ENCODE measurements at places on chromosomes 4 and X.

- no peak for DNase-seq
These were observed 36.7 kb downstream of the DIAPH2 start for GRCh38 chrX:96721354-96721753.

- no peak for DNase-seq
These were observed 33.9 kb downstream of the NAA11 start for GRCh38 chr4:79292008-79292407.

- no peak for DNase-seq
These were observed 15.6 kb downstream of the XAGE3 start for GRCh38 chrX:52852110-52852860.

DNA sequence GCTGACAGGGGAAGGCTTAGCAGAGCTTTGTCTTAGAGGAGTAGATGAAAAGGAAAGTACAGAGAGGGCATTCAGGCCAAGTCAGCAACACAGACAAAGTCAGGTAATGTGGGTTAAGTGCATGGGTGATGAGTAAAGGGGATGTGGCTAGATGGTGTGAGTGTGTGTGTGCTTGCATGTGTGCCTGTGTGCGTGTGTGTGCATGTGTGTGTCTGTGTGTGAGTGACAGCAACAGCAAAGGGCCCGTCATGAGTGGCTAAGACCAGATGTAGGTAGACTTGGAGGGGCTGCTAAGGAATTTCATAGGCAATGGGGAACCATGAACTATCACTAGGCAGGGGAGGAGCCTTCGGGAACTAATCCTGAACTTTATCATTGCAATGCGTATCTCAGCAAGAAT is 2.2 kb upstream of the GPR78 start:
- DNase-seq = no peak

- no peak for DNase-seq
These were observed 15.0 kb upstream of the OTUD4 start for GRCh38 chr4:145195167-145195952.

- no peak for DNase-seq
These were observed 104.7 kb downstream of the MAML3 start for GRCh38 chr4:140049024-140049848.

- DNase-seq = no peak
These were observed 67.9 kb upstream of the SOX3 start for GRCh38 chrX:140572724-140573123.

- DNase-seq = no peak
These were observed 73.3 kb downstream of the RAP1GDS1 start for GRCh38 chr4:98334461-98334860.

- no peak for DNase-seq
These were observed 207.1 kb downstream of the SOWAHB start for GRCh38 chr4:76690906-76691275.

- no peak for DNase-seq
These were observed 1671.6 kb upstream of the TENM3 start for GRCh38 chr4:180571516-180572055.

- DNase-seq = no peak
These were observed 105.6 kb upstream of the MAMLD1 start for GRCh38 chrX:150257353-150258175.

DNA sequence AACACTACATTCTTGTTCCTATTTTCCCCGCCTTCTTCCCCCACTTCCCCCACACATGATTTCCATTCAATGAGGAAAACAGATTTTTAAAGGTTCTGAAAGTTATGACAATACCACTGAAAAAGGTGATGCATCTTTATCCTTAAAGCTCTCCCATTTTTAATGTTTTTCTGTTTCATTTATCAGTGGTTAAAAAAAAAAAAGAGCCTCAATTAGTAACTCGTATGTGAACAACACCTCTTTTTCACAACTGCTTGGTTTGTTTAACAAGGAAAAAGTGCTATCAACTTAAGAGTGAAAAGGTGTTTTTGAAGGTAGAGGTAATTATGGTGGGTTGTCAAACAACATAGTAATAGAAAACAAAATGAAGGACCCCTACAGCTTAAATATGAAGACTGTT is 8.2 kb upstream of the CAMK2D start:
- no peak for DNase-seq

DNA sequence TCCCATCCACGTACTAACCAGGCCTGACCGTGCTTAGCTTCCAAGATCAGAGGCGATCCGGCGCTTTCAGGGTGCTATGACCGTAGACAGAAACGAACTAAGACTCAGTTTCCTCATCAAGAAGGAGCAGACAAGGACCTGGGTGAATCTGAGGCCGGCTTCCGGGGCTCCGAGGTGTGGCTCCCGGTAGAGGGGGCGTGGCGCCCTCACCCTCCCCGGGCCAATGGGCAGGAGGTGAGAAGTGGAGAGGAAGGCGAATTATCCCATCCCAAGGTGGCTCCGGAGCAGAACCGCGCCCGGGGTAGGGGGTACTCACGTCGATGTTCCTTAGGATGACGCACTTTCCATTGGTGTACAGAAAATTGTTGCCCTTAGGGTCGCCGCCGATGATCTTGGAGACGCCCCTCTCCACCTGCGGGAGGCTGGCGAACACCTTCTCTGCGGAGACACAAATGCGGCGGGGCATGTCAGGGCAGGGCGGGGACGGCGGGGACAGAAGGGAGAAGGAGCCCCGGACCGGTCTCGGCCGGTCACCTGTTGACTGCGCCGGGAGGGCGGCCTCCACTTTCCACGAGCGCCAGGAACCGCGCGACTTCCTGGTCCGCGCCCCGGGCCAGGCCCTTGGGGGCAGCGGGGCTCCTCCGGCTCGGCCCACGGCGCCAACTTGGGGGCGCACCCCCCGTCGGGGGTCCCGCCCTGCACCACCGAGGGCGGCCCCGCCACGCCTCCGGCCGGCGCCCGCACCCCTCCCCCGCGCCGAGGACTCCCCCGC is 616 bp downstream of the WDR1 start:
- peak; percentile 43 for DNase-seq

- peak; percentile 33 for DNase-seq
These were observed 1.7 kb downstream of the SPRY1 start for GRCh38 chr4:123398066-123398852.

DNA sequence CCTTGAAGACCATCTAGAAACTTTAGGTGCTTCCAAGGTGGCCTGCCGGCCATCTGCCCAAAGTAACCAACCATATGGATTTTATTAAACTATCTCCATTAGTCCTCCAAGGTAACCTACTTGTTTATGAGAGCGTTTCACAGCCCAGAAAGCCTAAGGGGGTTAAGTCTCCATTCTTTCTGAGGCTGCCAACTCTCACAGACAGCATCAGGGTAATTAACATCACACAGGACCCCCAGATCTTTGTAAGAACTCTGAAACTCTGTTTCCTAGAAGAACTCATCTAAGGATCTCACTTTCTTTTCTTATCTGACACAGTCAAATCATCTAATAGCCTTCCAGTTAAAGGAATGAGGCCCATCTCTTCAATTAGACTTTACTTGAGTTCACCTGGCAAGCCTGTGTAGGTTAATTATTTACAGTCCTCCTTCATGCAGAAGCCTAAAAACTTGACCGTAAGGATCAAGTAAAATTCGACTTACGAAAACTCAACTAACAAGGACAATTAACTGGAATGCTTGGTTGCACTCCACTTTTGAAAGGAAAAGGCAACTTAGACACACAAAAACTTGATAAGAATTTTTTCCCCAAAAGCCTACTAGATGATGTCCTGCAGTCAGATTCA is 252.5 kb downstream of the GRIA3 start:
- no peak for DNase-seq

- no peak for DNase-seq
These were observed 59.5 kb downstream of the NSG1 start for GRCh38 chr4:4446434-4446833.

GRCh38 chrX:136047016-136047642 is 61.9 kb downstream of the SLC9A6 start:
- no peak for DNase-seq

DNA sequence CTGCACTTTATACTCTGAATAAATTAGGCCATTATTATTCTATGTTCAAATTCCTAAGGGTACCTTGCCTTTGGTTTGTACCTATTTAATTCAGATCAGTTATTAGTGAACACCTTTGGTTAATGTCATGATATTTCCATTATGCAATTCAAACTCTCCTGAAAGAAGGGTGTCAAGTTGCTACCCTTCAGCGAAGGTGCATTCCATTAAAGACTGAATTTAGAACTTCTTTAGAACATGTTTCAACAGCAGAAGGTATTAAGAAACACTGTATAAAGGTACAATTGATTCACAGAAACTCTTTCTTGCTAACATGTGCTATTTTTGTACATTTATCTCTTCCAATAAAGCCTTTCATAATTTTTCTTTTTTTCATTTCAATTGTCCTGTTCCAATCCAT is 1545.4 kb upstream of the PCDH10 start:
- no peak for DNase-seq

GRCh38 chr4:120053911-120054310 is 12.7 kb downstream of the MAD2L1 start:
- no peak for DNase-seq

DNA sequence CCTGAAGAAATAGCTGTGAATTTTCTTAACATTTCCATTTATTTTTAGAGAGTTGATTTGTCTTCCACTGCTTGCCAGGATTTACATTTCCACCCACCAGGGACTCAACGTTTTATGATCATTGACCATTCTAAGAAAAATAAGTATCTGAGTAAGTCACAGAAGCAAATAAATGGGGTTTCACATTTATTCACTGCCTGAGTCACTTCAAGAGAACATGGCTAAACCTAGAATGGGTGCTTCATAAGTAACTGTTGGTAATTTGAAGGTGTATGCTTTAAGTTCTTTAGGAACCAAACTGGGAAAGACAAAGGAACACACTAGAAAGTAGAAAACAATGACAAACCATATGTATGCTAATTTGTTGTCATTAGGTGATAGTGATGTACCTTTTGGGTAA is 43.2 kb upstream of the GRIA3 start:
- DNase-seq = no peak

DNA sequence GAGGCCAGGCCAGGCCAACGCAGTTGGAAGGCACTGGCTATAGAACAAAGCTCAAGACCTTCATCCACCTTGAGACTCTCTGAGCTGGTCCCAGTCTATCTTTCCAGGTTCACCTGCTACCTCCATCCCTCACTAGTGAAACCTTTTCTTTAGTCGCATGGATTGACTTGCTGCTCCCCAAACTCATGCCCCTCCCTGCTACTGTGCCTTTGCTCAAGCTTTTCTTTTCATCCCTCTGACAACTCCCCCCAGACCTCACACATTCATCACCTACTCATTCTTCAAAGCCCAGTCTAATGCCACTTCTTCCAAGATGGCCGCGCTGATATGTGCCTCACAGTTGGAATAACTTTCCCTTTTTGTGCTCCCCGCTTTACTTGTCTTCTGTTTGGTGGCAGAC is 58.0 kb downstream of the CNGA2 start:
- DNase-seq = no peak

DNA sequence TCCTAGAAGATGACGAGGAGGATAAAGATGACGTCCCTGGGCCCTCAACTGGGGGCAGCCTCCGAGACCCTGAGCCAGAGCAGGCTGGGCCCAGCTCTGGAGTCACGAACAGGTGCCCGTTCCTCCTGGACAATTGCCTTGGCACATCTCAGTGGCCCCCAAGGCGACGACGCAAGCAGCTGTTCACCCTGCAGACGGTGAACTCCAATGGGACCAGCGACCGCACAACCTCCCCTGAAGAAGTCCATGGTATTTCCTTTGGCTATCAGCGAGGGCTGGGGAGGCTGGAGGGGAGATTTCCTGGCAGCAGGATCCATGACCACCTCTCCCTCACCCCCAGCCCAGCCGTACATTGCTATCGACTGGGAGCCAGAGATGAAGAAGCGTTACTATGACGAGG is 11.9 kb downstream of the USP11 start:
- no peak for DNase-seq

Measured in activated gamma-delta T cell treated with anti-CD3 and anti-CD28 coated beads, Interleukin-2, amount 50 U/mL, for 16 hours (primary cell).